Iris pigment epithelial cell (primary cell): ENCODE measurements at places on chromosomes 6 and 20.
A peak's percentile ranks its signal among the peaks of the same experiment; 100 is the strongest.

DNA sequence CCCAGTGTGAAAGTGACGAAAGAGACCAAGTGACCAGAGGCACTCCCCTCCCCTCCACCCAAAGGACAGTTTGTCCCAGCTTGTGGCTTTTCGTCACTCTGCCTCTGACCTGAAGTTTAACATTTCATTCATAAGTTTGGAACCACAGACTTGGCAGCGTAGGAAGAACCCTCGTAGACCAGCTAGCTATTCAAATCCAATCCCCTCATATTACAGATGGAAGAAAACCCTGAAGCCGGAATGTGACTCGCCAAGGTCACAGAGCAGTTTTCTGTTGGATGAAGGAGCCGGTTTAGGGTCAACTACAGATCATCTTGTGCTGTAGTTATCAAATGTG, 3.9 kb upstream of the SYS1 start:
- peak; percentile 74 for DNase-seq

DNA sequence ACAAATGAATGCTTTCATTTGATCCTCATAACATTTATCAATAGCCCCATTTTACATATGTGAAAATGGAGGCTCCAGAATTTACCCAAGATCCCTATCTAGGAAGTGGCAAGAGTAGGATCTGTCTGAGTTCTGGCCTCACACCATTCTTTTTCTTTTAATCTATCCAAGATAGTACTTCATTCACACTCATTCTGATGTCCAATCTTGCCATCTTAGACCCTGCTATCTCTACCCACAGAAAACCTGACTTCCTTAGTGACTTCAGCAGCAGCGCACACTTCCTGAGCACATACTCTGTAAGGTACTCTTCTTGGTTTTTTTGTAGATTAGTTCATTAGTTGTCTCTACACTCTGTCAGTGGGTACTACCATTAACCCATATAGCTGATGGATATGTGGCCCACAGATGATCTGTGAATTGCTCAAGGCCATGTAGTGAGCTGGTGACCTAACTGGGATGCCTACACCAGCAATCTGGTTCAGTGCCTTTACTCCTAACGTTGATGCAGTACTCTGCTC, 36.3 kb downstream of the COX4I2 start:
- no peak for DNase-seq

- DNase-seq, result no peak
Observed at GRCh38 chr20:61621035-61621730, 369.1 kb downstream of the CDH4 start.

DNA sequence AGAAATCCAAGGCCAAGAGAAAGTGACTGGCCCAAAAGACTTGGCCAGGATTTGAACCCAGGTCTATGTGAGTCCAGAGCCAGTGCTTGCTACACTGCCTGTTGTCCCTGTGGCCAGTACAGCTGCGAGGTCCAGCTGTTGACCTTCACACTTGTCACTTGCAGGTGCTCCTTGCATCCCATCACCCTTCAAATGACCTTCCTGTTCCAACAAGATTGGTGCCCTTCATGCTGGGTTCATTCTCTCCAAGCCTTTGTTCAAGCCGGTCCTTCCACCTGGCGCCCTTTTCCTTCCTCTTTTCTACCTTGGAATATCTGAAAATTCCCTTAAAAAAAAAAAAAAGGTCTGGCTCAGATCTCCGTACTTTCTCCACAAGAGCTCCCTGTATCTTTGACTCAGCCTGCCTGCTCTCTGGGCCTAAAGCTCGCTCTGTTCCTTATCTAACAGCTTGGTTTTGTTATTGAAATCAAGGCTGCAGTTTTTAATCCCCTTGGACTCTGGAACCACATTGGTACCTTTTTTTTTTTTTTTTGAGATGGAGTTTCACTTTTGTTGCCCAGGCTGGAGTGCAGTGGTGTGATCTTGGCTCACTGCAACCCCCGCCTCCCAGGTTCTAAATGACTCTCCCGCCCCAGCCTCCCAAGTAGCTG, 22.2 kb upstream of the MRPS18A start:
- peak; percentile 24 for DNase-seq

GRCh38 chr20:50980071-50980681, 21.6 kb downstream of the MOCS3 start:
- peak; percentile 99 for DNase-seq

DNA sequence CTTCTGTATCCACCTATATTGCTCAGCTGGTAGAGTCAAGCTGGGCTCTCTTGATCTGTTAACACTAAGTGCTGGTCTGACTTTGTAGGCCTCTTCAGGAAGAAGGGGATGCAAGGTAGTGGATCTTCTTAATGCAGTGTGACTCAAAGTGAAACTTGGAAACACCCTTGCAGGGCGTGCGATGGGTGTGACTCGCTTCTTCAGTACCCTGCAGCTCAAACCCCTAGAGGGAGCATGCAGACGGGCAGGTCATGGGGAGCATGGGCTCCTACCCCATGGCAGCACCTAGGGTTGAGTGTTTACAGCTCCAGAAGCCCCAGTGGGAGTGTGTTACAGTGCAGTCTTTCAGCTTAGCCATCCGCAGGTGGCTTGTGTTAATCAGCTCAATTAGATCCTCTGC, 757 bp upstream of the SAMD3 start:
- DNase-seq, result peak; percentile 4

GRCh38 chr6:44086931-44087574, 40.2 kb downstream of the MRPL14 start:
- no peak for DNase-seq

- DNase-seq, result no peak
Observed at GRCh38 chr6:6317386-6317785, 3.1 kb downstream of the F13A1 start.

DNA sequence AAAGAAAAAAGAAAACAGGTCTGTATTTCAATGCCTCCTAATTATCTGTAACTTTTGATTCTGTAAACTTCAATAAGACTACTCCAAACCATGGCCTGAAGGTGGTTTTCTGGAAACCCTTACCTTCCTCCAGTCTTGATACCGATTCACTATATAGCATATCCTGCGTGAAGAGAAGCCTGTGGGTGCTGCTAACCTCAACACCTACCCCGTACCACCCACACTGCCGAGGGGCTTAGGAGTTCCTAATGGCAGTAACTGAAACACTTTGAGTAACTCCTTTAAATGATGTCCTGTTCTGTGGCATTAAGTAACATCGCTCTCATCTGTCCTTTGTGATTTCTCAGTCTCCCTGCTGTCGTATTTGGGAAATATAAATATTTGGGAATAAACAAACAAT, 104.5 kb upstream of the CARMIL1 start:
- no peak for DNase-seq

DNA sequence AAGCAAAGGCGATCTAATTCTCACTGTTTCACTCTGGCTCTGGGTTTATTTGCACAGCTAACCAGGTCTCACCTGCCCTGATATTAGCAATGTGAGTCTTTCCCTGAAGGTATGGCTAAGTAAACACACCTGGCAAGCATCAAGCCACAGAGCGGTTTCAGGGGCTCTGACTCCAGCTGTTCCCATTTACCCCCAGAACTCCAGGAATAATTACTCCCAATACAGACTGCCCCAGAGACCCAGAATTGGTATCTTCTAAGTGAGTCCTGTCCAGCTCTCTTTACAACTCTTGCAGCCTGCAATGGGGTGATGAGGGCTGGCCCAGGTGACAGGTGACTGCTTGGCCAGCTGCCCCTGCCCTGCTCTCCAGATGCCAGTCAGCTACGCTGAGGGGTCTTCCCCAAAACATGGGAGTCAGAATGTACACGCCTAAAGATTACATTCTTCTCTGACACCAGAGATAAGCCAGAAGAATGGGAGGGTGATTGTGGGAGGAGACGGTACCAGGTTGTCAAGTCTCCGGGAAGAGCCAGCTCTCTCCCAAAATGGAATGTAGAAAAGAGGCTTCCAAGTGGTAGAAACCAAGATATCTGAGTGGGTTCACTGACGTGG, 4.9 kb upstream of the LRRN4 start:
- DNase-seq, result peak; percentile 37

DNA sequence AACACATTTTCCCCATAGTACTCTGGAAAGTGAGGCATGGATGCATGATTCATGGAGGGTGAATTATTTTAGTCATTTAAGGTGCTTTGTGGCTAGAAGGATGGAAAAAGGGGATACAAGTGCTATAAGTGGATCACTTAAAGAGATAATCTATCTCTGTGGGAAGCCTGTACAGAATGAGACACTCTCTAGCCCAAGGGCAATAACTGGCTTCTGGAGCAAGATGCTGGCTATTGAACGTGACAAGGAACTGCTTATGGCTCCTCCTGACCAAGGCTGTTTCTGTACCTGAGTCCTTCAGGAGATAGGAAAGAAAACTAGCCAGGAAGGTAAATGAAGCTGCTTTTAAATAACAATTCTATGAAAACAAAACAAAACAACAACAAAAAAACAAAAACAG, 590.7 kb downstream of the EYS start:
- DNase-seq, result no peak

- no peak for DNase-seq
Observed at GRCh38 chr6:167150941-167151549, 6.7 kb downstream of the GPR31 start.

DNA sequence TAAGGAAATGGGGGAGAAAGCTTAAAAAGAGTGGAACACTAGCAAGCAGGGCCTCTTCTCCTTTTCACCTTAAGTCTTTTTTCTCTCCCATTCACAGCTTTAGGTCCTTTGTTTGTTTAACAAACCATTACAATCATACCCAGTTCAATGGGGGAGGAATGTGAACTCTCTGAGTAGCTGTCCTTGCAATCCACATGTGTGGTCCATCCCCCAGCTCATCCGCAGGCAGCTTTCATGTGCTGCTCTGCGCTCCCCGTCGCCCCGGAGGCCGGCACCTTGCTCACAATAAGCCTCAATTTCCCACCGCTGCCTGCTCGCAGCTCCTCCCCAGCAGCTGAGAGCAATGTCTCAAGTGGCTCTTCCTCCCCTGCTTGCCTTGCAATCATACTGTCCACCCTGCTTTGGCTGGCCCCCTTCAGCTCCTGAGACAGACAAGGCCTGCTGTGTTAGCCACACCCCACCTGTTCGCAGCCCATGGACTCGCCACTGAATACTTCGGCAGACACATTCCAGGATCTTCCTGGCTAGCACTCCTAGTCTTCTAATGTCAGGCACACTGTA, 49.1 kb downstream of the PLAGL1 start:
- no peak for DNase-seq

DNA sequence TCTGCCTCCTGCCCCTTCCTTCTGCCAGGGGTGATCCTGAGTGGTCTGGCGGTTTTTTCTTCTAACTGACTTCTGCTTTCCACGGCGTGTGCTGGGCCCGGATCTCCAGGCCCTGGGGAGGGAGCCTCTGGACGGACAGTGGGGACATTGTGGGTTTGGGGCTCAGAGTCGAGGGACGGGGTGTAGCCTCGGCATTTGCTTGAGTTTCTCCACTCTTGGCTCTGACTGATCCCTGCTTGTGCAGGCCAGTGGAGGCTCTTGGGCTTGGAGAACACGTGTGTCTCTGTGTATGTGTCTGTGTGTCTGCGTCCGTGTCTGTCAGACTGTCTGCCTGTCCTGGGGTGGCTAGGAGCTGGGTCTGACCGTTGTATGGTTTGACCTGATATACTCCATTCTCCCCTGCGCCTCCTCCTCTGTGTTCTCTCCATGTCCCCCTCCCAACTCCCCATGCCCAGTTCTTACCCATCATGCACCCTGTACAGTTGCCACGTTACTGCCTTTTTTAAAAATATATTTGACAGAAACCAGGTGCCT, 10.2 kb downstream of the SLC29A1 start:
- DNase-seq, result no peak

- DNase-seq, result no peak
Observed at GRCh38 chr6:149929422-149929821, 6.5 kb upstream of the RAET1G start.

DNA sequence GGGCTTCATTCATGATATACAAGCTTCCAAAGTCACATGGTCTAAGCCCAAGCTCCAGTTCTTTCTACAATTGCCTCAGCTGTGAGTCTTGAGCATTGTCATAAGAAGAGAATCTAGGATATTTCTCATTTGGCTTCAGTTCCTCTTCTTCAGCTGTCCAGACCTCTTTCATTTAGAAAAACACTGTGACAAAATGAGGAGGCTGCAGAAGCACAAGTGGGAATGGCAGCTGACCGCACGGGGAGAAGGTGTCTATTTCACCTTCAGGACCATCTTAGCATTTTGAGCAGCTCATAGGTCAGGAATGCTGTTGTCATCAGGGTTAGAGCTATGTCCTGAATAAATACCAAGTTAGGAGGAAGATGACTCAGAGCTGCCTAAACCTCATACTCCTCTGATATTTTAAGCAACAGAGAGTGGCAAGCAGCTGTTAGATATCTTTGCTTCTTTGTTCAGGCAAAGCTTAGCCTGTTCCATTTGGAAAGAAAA, 390.1 kb upstream of the CITED2 start:
- peak; percentile 98 for DNase-seq

DNA sequence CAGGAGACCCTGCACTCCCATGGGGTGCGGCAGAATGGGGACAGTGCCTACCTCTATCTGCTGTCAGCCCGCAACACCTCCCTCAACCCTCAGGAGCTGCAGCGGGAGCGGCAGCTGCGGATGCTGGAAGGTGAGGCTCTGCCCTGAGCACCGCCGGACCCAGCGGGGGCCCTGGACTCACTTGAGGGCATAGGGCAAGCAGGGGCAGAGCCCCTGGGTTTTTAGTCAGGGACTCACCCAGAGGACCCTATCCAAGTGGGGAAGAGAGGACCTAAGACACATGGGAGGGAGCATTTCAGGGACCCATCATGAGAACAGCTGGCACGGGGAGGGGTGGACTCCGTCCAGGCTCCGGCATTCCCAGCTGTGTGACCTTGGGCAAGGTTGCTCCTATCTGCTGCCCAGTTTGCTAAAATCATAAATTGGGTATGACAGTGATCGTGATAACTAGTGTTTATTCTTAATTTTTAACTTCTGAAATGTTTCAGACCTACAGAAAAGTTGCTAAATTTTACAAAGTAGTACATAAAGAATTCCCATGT, 9.8 kb downstream of the RBCK1 start:
- no peak for DNase-seq

DNA sequence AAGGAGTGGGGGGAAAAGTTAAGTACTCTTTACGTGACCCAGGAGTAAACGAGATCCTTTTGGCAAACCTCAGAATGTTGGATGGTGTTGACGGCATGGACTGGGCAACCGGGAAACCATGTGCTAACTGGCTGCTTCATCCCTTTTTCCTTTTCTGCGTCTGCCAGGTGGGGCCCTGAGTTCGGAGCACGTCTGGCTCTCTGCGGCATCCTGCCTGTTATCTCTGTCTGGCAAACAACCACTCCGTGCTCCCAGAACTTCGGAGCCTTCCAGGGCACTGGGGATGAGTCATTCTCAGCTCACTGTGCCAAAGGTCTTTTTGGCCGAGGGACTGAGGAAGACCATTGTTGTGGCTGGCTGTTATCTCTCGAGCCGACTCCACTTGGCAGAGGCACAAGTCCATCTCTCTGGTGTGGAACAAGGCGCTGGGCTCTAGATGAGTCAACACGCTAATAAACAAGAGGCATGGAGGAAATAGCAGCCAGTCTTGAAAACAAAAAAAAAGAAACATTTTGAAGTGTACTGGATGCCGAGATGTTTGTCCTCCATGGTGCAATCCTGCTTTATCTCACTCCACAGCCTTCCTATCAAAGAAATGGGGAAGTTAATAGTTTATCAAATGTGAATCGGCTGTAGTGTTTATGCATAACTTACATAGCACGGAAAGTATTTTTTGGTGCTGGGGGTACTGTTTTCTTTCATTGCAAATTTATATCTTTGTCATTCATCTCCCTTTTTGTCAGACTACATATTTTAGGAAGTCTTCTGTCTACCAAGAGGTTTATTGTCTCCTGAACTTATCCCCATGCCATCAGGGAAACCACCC, 64.6 kb upstream of the TXNDC5 start:
- DNase-seq, result peak; percentile 97
